ENCODE measurements at places on chromosomes 6 and 20.

DNA sequence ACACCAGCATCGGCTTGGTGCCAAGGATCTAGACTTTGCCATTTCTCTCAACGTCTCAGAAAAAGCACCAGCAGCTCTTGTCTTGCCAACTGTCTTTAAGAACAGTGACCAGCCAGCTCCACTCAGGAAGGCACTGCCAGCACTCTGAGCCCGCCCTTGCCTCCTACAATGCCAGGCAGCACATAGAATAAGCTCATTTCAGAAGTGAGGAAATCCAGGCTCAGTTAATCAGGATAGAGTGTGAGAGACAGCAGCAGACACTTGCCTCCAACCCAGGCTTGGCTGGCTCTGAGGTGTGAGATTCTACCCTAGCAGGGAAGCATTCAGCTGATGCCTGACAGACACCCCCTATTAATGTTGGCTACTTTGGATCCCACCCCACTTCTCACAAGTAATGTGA, 4.3 kb upstream of the SYNDIG1 start:
- no peaks in the 10 kb centered on the region for H3K4me1 ChIP-seq
- no peaks in the 10 kb centered on the region for H3K36me3 ChIP-seq
- no peak overlapping the region for H3K4me3 ChIP-seq
- no peak for DNase-seq

DNA sequence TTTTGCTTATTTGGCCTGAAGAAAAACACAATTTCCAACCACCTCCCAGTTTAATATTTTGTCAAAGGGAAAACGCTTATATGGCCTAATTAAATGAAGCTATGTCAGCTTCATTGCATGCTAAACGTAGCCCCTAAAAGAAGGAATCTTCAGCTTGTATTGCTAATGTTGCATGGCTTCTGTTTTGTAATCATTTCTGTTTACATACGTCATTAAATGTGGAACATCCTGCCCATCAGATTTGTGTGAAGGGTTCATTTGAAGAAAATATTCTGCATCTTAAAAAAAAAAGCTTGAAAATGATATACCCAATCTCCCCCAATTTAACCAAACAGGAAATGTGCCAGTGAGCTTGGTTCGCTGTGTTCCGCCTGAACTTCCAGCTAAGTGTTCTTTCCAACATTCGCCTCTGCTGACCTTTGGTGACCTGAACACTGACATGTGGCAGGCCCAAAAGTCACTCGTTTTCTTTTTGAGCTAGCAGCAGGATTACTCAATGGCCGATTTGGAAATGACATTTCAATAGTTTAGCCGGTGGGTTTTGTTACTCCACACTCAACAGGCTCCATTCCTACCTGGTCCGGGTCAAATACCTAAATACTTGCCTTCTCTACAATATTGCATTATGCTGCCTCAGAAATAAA, 12.7 kb upstream of the SIRT5 start:
- no peaks in the 10 kb centered on the region for H3K36me3 ChIP-seq
- H3K4me1 ChIP-seq: no peaks in the 10 kb centered on the region
- no peak for DNase-seq
- no peak overlapping the region for H3K4me3 ChIP-seq

- H3K4me3 ChIP-seq: no peak overlapping the region
- no peak for DNase-seq
- H3K36me3 ChIP-seq: peaks cover 27% of the 10 kb centered on the region
- no peaks in the 10 kb centered on the region for H3K27me3 ChIP-seq
- H3K4me1 ChIP-seq: no peaks in the 10 kb centered on the region
- no peak overlapping the region for H3K27ac ChIP-seq
These were observed 244.2 kb downstream of the CDKAL1 start for GRCh38 chr6:20778459-20778858.

DNA sequence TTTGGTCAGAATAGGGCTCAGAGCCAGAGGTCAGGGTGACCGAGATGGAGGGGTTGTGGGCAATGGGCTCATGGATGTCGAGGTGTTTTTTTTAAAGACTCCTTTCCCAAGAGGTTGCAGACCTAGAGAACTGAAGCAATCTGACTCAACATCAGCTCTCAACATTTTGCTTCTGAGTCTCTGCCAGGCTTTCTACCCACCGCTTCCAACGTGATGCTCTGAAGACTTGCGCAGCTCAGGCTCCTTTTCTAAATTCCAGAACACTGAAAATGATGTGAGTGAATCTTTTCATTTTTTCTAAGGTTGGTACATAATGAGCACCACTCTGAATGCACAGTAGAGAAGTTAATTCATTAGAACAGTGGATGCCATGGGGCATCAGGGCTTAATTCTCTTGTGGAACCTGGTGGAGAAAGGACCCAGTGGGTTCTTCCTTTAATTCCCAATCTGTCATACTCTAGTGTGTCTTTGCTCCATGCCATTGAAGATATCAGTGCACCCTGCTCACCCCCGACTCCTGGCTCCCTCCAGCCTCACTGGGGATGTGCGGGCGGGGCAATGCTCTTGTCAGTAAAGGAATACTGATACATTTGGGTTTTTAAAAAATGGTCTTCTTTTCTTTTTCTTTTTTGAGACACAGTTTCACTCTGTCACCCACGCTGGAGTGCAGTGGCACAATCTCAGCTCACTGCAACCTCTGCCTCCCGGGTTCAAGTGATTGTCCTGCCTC, 17.0 kb upstream of the KIF13A start:
- H3K27me3 ChIP-seq: peaks cover 8% of the 10 kb centered on the region
- no peaks in the 10 kb centered on the region for H3K36me3 ChIP-seq
- H3K27ac ChIP-seq: no peak overlapping the region

- no peaks in the 10 kb centered on the region for H3K36me3 ChIP-seq
- no peak overlapping the region for H3K27ac ChIP-seq
- DNase-seq: no peak
- H3K4me3 ChIP-seq: no peak overlapping the region
- H3K27me3 ChIP-seq: no peaks in the 10 kb centered on the region
These were observed 28.8 kb upstream of the HMGA1 start for GRCh38 chr6:34207695-34208443.

- DNase-seq: no peak
- peak overlapping the region; percentile 78 for H3K27ac ChIP-seq
- H3K4me1 ChIP-seq: peaks cover 5% of the 10 kb centered on the region
- H3K36me3 ChIP-seq: no peaks in the 10 kb centered on the region
- H3K27me3 ChIP-seq: no peaks in the 10 kb centered on the region
These were observed 25.6 kb downstream of the TTLL9 start for GRCh38 chr20:31896049-31896448.

DNA sequence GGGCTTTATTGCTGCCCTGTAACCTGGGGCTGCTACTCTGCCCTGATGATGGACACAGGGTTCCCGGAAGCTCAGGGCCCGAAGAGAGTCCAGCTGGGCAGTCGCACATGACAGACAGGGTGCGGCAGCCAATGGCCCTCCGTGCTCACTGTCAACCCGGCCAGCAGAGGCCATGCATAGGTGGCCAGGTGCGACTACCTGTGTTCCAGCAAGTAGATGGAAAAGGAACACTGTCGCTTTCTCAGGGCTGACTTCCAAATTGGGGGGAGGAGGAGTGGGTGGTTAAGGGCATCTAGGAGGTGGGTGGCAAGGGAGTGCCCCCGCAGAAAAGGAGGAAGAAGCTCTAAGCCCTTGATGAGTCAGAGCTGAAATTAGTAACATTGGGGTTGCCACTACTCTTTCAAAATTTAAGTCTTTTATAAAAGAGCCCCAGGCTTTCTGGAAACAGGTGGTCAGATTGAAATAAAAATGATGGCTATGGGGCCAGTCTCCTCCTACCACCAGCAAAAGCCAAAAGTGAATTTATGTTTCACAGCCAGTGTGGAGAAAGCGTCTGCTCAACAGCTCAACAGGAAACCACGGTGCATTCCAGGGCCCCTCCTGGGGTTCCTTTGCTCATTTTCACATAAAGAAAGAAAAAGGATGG, 2.3 kb upstream of the RAMACL start:
- no peaks in the 10 kb centered on the region for H3K27me3 ChIP-seq
- H3K27ac ChIP-seq: peak overlapping the region; percentile 84
- H3K4me1 ChIP-seq: peaks cover 33% of the 10 kb centered on the region
- peak overlapping the region; percentile 71 for H3K4me3 ChIP-seq

DNA sequence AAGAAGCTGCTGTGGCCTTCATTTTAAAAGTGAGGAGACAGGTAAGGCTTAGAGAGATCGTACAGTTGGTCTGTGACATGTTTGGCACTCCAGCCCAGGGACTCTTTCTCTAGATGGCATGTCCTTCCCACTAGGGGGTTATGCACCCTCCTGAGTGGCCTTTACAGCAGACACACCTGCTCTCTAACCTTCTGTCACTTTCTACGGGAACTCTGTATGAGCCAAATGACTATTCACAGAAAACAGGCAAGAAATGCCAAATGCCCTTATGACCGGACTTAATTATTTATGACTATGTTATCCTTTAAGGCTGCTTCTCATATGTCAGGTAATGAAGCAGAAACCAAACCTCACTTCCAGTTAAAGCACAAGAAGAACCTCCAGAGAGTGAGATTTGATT, 91.2 kb downstream of the MAP3K5 start:
- peaks cover 11% of the 10 kb centered on the region for H3K4me1 ChIP-seq
- no peak for DNase-seq
- H3K36me3 ChIP-seq: peaks cover 18% of the 10 kb centered on the region
- H3K4me3 ChIP-seq: no peak overlapping the region
- peak overlapping the region; percentile 5 for H3K27ac ChIP-seq

DNA sequence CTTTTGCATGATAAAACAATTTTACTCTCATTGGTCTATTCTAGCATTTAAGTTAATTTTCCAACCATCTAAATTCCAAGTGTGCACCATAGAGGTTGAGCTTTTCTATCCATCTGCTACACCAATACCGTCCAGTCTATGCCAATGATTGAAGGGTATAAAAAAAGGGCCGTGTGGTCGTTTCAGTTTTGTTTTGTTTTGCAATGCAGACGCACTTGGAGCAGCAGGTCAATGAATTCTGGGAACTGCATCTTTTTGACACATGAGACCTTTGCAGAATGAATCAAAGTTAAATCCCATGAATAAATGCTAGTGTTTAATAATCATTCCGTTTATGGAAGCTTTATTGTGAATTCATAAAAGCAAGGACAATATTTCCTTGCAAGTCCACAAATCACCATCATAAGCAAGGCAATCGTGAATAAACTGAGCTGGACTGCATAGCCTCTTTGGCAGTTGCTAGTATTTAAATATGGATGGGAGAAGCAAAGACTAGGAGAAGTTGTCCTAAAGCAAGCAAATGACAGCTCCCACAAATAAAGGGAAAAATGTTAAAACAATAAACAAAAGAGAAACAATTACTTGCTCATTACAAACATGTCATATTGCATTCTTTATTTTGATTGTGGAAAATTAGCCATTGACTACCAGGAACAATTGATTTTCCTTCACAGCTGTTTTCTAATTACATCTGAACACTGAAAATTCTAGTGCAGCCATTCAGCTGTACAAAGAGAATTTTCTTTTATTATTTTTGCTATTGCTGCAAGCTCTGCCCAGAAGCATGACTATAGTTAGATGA, 649.7 kb upstream of the GJE1 start:
- H3K36me3 ChIP-seq: no peaks in the 10 kb centered on the region
- H3K4me3 ChIP-seq: peak overlapping the region; percentile 85
- H3K4me1 ChIP-seq: peaks cover 14% of the 10 kb centered on the region
- no peaks in the 10 kb centered on the region for H3K27me3 ChIP-seq
- H3K27ac ChIP-seq: peak overlapping the region; percentile 98

DNA sequence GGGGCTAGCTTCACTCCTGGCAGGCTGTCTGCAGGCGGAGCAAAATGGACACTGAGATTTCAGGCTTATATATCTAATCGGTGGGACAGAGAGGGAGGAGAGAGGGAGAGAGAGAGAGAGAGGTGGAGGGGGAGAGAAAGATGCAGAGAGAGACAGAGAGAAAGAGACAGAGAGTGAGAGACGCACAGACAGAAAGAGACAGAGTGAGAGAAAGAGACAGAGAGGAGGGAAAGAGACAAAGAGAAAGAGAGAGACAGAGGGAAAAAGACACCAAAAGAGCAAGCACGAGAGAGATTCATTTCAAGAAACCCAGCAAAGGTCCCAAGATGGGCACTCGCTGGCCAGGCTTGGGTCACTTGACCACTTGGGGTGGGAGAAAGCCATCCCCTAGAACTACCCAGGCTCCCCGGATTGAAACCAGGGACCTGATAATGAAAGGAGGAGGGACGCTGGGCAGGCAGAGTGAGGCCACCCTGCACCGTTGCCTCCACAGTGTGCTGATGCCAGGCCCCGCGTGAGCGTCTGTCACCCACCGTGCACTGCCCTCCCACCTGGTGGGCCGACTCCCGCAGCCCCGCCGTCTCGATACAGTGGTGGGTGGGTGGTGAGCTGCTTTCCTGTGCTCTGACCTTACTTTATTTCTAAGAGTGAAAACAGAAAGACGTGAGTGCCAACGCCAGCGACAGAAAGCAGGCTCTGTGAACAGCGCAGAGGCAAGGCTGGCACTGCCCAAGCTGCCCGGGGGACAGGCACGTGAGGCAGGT, 67.9 kb upstream of the SLCO4A1 start:
- peaks cover 6% of the 10 kb centered on the region for H3K36me3 ChIP-seq
- no peak overlapping the region for H3K4me3 ChIP-seq
- H3K27me3 ChIP-seq: peaks cover 28% of the 10 kb centered on the region

DNA sequence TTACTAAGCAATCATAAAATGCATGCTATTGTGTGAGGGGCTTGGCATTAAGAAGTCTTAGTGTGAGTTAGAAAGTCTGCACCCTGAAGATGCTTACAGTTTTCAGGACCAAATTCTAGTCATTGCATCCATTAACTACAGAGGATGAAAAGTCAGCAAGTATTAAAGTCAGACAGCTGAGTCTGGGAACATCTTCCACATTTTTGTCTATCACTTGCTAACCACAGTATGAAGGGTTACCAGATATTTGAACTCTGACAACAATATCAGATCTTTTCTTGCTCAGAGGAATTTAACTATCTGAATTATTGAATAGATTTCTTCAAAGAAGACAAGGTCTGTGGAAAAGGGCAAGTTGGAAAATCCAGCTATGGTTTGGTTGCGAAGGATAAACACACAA, 264.4 kb downstream of the BTBD9 start:
- H3K27ac ChIP-seq: no peak overlapping the region
- peaks cover 3% of the 10 kb centered on the region for H3K36me3 ChIP-seq
- H3K4me3 ChIP-seq: no peak overlapping the region
- peaks cover 2% of the 10 kb centered on the region for H3K4me1 ChIP-seq

- no peaks in the 10 kb centered on the region for H3K27me3 ChIP-seq
- no peaks in the 10 kb centered on the region for H3K36me3 ChIP-seq
- peak; percentile 32 for DNase-seq
- H3K4me1 ChIP-seq: peaks cover 74% of the 10 kb centered on the region
These were observed 293.2 kb downstream of the QKI start for GRCh38 chr6:163707387-163708355.

- no peaks in the 10 kb centered on the region for H3K36me3 ChIP-seq
- peaks cover 39% of the 10 kb centered on the region for H3K4me1 ChIP-seq
- H3K27me3 ChIP-seq: no peaks in the 10 kb centered on the region
- peak overlapping the region; percentile 97 for H3K27ac ChIP-seq
- DNase-seq: no peak
These were observed 203.3 kb downstream of the BCAS1 start for GRCh38 chr20:53866794-53867740.

DNA sequence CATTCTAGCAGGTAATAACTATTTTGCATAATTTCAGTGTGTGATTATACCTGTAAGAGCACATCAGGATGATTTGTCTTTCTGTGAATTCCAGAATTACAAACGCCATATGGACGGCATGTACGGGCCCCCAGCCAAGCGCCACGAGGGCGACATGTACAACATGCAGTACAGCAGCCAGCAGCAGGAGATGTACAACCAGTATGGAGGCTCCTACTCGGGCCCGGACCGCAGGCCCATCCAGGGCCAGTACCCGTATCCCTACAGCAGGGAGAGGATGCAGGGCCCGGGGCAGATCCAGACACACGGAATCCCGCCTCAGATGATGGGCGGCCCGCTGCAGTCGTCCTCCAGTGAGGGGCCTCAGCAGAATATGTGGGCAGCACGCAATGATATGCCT, 122.7 kb downstream of the TMEM242 start:
- peaks cover 6% of the 10 kb centered on the region for H3K4me1 ChIP-seq
- H3K36me3 ChIP-seq: peaks cover 29% of the 10 kb centered on the region
- no peak for DNase-seq
- no peaks in the 10 kb centered on the region for H3K27me3 ChIP-seq
- no peak overlapping the region for H3K27ac ChIP-seq
- no peak overlapping the region for H3K4me3 ChIP-seq
